ENCODE measurements at places on chromosomes 2 and 18. TPM values are rescaled to one million over a fixed set of nuclear protein-coding genes. Genes with fewer than 3 reads are reported as not detected.

DNA sequence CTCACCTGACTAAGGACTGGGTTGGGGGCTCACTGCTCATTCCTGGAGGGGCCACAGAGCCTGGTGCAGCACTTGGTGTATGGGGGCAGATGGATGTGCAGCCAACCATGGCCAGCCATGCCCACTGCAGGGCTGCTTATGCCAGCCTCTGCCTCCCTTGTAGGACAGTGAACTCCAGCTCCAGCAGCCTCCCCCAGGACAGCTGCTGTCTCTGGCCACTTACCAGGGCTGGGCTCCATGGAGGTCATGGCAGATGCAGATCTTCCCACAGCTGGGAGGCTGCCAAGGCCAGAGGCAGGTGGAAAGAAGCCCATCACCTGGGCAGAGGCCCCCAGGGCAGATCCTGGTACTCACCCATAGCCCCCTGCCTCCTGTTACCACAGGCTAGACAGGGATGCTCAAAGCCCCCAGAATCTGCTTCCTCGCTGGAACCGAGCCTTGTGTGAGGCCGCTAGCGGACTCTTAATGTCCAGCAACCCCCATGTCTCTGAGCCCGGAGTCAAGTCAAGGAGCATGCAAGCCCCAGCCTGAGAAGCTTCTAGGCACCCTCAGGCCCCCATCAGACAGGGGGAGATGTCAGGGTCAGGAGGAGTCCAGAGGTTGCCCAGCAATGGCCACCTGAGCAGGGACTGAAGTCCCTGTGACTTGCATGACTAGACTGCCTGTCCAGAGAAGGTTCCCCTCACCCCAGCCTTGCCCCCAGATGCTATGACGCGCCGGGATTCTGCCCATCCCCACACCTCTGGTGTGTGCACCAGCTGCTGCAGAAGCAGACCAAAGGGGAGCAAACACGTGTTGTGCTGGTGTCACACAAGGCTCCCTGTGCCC lies 123.6 kb downstream of the TWIST2 start:
- peaks cover 11% of the 10 kb centered on the region for H3K4me1 ChIP-seq
- no peaks in the 10 kb centered on the region for H3K36me3 ChIP-seq
- no peak for DNase-seq
- no peak overlapping the region for H3K27ac ChIP-seq

GRCh38 chr2:133812826-133813617 lies 244.8 kb upstream of the NCKAP5 start:
- no peak for DNase-seq
- H3K4me1 ChIP-seq = no peaks in the 10 kb centered on the region
- no peak overlapping the region for H3K27ac ChIP-seq
- no peaks in the 10 kb centered on the region for H3K36me3 ChIP-seq

Gene GALNT14
- not detected for total RNA-seq

Gene TDRD15
- not detected for total RNA-seq

DNA sequence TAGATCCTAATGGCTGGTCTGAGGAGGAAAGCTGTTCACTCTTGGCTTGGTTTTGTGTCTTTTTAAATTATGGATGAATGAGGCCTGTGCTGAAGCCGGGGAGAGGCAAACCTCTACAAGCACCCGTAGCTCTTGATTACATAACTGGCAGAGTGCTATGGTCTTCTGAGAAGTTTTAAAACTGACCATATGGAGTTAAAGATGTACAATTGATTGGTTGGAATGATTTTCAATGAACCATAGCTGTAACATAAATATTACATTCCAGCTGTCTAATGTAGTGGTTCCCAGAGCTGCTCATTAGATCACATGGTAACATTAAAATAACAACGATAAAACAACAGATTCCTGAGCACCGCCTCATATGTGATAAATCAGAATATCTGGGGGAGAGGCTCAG lies 71.1 kb upstream of the MAP4K3 start:
- peak; percentile 63 for DNase-seq
- H3K4me3 ChIP-seq = no peak overlapping the region
- H3K36me3 ChIP-seq = no peaks in the 10 kb centered on the region
- H3K27me3 ChIP-seq = no peaks in the 10 kb centered on the region
- no peak overlapping the region for H3K27ac ChIP-seq

DNA sequence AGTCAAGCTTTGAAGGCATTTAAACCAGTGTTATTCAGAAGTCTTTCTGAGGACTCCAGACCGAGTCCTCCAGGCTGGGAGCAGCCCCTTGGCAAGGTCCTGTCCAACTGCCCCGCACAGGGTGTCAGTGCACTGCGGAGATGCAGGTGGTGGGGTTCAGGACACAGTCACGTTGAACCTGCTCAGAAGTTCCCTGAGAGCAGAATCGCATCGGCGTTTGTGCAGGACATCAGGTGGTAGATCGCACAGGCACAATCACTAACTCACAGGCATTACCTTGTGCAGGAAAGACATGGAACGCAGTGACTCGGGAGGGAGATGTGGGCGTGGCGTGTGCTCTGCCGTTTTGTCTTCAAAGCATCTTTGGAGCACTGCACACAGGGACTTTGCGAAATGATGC lies 10.4 kb downstream of the COPS9 start:
- DNase-seq = no peak
- peaks cover 52% of the 10 kb centered on the region for H3K36me3 ChIP-seq
- H3K27me3 ChIP-seq = no peaks in the 10 kb centered on the region
- no peak overlapping the region for H3K27ac ChIP-seq
- H3K4me3 ChIP-seq = no peak overlapping the region
- no peaks in the 10 kb centered on the region for H3K4me1 ChIP-seq

Gene SP140
- not detected for total RNA-seq

GRCh38 chr2:124149571-124149970 lies 124.5 kb downstream of the CNTNAP5 start:
- H3K36me3 ChIP-seq = no peaks in the 10 kb centered on the region
- H3K27ac ChIP-seq = no peak overlapping the region
- H3K4me1 ChIP-seq = no peaks in the 10 kb centered on the region
- H3K27me3 ChIP-seq = no peaks in the 10 kb centered on the region

GRCh38 chr2:121697108-121697631 lies 39.5 kb downstream of the NIFK start:
- H3K4me1 ChIP-seq = peaks cover 8% of the 10 kb centered on the region
- DNase-seq = peak; percentile 52
- H3K4me3 ChIP-seq = no peak overlapping the region

Gene SLC11A1
- not detected for total RNA-seq

GRCh38 chr2:10328670-10329579 lies 26.2 kb downstream of the HPCAL1 start:
- H3K4me3 ChIP-seq = no peak overlapping the region
- no peaks in the 10 kb centered on the region for H3K27me3 ChIP-seq
- no peaks in the 10 kb centered on the region for H3K36me3 ChIP-seq
- DNase-seq = no peak

DNA sequence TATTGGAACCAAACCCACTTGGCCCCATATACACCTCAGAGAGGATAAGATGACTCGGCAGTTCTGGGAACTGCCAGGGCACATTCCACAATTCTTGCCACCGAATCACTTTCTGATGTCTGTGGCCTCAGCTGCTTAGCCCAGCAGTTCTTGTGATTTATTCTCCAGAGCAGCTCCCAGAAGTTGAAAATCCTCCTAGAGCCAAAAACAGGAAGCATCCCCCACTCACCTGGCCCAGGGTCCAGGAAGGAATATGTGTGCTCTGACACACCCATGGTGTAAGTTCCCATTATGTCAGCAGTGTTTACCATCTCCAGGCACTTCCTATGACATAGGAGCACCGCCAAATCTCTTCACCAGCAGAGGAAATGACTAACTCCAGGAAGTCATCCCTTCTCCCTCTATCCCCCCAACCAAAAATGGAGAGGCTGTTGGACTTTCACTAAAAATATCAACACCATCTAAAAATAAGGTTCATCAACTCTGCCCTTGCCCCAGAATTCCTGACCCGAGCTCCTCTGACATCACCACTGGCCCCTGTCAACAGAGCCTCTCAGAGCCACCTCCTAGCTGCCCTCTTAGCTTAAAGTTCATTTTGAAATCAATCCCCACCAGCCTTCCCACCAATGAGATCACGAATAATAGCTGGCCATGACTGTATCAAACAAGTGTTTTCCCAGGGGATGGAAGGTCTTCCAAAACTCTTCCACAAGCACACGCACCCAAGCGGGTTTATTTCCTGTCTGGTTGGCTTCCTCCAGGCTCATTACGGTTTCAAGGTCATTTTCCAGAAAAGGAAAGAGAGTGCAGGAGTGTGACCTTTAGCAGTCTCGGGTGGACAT lies 223.1 kb upstream of the PARD3B start:
- peak; percentile 46 for DNase-seq
- no peak overlapping the region for H3K4me3 ChIP-seq
- H3K27ac ChIP-seq = peak overlapping the region; percentile 48
- no peaks in the 10 kb centered on the region for H3K4me1 ChIP-seq
- no peaks in the 10 kb centered on the region for H3K27me3 ChIP-seq

DNA sequence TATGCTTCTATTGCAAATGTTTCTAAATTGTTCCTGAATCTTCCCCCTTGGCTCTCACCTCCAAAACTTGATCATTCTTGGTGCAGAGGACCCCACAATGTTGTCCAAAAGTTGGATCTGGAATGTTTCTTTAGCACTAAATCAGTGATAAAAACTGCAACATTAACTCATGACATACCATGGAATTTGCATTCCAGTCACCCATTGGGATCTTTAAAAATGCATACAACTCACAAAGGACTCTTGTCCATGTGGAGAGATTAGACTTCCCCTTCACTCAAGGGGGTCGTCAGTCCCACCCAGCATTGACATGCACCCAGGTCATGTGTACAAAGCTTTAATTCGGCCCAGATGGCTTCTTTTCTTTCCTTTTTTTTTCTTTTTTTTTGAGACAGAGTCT lies 169.3 kb downstream of the SETBP1 start:
- no peaks in the 10 kb centered on the region for H3K36me3 ChIP-seq
- no peaks in the 10 kb centered on the region for H3K27me3 ChIP-seq
- no peak overlapping the region for H3K4me3 ChIP-seq
- H3K27ac ChIP-seq = no peak overlapping the region
- H3K4me1 ChIP-seq = no peaks in the 10 kb centered on the region
- no peak for DNase-seq

Gene ZAP70
- total RNA-seq = 19.2 TPM

Gene GPR75
- 9.4 TPM for total RNA-seq

DNA sequence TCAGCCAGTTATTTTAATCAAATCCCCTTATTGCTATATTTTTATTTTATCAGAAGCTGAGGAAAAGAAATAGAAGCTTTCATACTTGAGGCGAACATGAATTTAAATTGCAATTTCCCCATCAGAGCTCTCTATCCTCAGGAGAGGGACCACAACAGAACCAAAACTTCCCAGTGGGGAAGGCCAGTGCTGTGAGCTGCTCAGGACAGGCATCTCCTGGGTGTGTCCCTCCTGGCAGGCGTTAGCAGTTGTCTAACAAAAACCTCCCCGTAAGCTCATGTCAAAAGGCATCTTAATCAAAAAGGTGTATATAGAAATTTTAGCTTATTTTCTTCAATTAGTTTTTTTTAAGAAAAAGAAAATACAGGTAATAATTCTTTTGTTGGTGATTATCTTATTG lies 93.0 kb downstream of the PID1 start:
- peaks cover 21% of the 10 kb centered on the region for H3K4me1 ChIP-seq
- no peak for DNase-seq
- no peak overlapping the region for H3K4me3 ChIP-seq
- H3K27ac ChIP-seq = no peak overlapping the region
- no peaks in the 10 kb centered on the region for H3K36me3 ChIP-seq

DNA sequence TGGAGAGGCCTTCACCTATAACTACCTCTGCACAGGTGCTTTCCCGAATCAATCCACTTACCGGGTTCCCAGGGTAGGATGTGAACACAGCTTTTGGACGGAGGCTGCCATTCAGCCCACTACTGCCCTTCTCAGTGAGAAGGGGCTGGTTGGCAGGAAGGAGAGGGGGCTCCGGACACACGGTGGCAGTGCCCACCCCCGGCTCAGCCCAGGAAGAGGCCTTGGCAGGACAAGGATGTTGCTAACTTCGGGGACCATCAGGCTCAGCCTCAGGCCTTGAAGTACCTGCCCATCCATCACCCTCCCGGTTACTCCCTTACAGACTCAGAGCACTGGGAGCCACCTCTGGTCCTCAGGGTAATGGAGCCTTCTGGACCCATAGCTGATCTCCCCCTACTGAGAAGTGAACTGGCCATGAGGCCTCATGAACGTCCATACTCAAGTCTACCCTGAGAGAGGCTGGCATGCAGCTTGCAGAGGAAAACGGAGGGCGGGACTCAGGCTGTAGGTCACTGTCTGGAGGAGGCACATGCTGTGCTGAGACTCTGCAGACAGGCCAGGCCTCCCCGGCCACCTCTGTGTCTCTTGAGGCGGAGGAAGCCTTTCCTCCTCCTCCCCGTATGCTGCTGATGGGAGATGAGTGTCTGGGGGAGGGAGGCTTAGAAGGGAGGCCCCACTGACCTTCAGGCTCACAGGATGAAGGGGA lies 191.0 kb downstream of the TWIST2 start:
- no peak overlapping the region for H3K27ac ChIP-seq
- no peak for DNase-seq
- H3K4me3 ChIP-seq = no peak overlapping the region
- H3K36me3 ChIP-seq = no peaks in the 10 kb centered on the region
- peaks cover 4% of the 10 kb centered on the region for H3K4me1 ChIP-seq

DNA sequence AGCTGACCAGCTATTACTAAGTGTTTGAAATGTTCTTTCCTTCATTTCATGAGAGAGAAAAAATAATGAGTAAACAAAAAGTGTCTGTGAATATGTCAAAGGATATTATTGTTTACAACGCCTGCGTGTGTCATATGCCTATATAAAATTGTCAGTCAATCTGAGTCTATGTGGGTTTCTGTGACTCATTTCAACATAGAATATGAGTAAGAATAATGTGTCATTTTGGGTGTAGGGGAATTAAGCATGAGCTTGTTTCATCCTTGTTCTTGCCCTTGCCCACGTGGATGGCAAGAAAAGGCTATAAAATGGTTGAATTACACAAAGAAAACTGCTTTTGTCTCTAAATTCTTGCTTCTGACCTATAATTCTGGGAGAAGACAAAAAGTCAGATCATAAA lies 466.0 kb downstream of the PTH2R start:
- H3K4me3 ChIP-seq = no peak overlapping the region
- no peaks in the 10 kb centered on the region for H3K4me1 ChIP-seq
- H3K27ac ChIP-seq = no peak overlapping the region
- no peak for DNase-seq
- H3K27me3 ChIP-seq = no peaks in the 10 kb centered on the region

DNA sequence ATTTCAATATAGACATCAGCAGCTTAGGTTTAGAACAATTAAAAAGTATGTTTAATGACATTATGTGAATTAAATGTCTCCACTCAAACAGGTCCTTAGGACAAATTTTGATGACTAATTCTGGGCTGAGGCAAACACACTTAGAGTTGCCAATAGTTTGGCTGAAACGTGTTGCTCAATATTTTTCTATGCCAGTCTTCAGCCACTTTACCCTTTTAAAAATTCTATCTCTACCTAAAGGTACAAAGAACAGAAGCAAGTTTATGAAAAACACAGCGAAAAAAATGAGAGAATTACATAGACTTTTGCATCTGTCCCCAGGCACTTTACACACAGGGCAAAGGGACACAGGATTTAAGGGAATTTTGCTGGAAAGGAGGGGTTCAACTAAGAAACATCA lies 4.5 kb downstream of the IDH1 start:
- H3K36me3 ChIP-seq = peaks cover 17% of the 10 kb centered on the region
- H3K4me3 ChIP-seq = no peak overlapping the region

- H3K4me3 ChIP-seq = no peak overlapping the region
- H3K4me1 ChIP-seq = no peaks in the 10 kb centered on the region
- DNase-seq = no peak
- no peak overlapping the region for H3K27ac ChIP-seq
- H3K27me3 ChIP-seq = no peaks in the 10 kb centered on the region
- no peaks in the 10 kb centered on the region for H3K36me3 ChIP-seq
These were observed 214.8 kb downstream of the ATAD2B start for GRCh38 chr2:23711979-23712755.

Gene SKA1
- not detected for total RNA-seq
